ENCODE measurements at places on chromosomes 12 and 14.
A peak's percentile ranks its signal among the peaks of the same experiment; 100 is the strongest.

DNA sequence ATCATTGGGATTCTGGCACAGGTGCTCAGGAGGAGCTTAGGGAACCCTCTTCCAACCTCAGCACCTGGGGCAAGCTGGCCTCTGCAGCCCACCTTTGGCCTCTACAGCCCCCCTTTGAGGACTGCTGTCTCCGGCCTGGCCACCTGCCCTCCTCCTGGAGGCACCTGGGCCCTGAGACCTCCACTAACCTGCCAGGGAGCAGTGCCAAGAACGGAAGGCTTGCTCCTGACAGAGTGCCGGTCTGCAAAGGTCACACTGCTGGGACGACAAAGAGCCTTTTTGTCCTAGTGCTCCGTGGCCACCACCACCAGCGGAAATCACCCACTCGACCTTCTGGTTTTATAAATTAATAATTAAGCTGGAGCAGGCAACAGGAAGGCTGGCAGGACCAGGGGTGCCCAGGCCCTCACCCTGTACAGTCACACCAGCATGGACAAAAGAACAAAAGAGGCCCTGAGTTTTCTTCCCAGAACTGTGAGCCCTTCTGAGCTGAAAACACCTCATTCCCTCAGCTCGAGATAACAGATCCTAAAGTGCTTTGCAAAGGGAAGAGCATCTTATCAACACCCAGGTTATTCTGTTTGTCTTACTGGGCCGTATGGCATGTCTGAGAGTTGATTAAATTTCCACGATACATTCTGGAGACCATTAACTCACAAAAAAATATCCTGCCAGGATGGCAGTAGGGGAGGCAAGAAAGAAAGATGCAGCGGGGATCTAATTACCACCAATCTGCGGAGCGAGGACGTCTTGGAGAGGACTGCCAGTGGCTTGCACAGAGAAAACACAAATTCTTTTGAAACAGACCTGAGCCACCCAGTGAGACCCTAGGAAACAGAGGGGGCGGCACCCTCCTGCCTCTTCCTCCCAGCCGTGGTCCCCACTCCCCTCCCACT, 8.2 kb downstream of the TESC start:
- DNase-seq: no peak

GRCh38 chr12:13179211-13180074, 17.1 kb upstream of the EMP1 start:
- peak; percentile 95 for DNase-seq

DNA sequence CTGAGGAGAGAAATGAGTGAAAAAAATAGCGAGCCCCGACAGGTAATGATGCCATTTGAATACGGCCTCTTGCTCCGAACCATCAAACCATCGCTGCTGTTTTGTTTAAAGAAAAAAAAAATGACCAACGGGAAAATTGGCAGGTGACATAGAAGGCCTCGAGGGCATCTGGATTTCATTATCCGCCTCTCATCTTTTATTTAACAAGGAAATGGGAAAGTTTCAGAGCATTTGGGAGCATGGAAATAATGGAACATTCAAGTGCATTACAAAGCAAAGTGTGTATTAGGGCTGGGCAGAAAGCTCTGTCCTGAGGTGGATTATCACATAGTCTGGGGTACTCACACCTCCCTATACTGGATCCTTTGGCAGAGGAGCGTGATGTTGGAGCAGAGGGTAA, 258.7 kb downstream of the KSR2 start:
- DNase-seq: no peak

DNA sequence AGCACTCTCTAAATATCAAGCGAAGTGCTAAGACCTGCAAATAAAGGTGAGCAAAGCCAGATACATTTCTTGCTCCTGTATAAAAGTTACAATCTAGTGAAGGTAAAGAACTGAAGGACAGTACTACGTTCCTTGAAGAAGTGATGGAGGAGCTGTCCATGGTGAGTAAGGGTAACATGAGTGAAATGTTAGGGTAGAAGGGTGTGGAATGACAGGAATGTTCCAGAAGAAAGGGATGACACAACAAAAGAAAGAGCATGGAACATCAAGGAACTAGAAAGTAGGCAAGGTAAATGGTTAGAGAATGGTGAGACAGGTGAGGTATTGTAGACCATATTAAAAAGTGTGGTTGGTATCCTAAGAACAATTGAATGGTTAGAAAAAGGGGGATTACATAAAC, 272.4 kb downstream of the ACSS3 start:
- DNase-seq: no peak

GRCh38 chr12:47820631-47821345, 1.1 kb upstream of the HDAC7 start:
- DNase-seq: peak; percentile 92

DNA sequence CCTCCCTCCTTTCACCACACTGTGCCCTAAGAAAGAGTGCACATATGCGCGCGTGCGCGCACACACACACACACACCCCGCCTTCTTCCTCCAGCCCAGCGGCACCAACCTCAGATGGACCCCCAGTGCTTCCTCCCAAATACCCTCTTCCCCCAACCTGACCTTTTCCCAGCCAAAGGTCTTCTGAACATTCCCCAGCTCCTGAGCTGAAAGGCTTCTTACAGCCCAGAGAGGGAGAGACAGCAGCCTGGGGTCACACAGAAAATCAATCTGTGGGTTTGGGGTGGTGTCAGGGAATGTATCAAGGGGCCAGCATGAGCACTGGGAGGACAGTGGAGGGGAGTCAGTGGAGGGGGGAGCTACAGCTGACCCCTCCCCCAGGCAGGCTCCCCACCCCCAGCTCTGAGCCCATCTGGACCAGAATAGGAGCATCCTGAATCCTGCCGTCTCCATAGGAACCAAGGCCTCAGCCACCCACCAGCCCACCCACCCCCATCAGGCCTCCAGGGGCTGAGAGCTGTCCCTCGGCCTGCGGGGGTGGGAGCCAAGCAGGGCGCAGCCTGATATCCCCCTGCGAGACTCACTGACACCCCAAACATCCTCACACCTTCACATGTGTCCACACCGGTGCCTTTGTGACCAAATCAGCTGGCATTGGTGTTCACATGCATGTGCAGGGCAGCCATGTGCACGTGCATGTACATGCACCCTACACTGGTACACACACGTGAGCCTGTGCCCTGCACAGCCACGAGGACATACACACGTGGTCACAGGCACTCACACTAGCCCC, 5.7 kb downstream of the RASAL1 start:
- no peak for DNase-seq

DNA sequence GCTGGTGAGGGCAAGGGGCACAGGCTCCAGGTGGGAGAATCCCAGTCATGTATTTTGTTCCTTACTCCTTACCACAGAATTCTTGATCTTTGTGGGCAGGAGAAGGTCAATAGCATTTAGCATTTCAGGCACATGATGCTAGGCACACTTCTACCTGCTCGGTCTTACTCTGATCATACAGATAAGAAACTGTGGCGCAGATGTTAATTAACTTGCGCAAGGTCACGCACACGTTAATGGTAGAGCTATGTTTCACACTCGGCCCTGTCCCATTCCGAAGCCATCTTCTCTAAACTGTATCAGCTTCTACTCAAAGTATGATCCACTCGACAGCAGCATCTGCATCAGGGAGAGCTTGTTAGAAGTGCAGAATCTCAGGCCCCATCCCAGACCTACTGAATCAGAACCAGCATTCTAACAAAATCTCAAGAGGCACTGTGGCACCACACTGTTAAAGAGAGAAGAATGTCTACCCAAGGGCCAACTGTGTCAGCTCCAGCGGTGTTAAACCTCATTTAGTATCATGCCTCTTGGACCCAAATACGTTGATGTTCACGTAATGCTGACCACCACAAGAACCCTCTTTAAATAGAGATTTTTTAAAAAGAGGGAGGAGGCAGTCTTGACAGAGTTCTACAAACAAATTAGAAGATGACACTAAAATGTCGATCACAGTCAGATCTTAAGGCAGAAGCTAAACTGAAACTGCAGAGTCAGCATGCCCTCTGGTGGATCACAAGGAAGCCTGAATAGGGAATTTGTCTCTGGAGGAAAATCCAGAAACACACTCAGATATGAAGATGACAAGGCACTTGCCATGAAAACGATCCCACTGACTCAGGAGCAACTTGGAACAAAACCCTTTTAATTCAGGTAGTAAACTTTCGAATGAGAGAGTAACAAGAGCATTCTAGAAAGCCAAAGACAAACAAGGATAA, 7.3 kb downstream of the STXBP6 start:
- DNase-seq: peak; percentile 46

GRCh38 chr12:79344855-79345847, 345.6 kb downstream of the PAWR start:
- peak; percentile 41 for DNase-seq

- no peak for DNase-seq
Observed at GRCh38 chr12:27871946-27872345, 91.9 kb upstream of the MANSC4 start.

DNA sequence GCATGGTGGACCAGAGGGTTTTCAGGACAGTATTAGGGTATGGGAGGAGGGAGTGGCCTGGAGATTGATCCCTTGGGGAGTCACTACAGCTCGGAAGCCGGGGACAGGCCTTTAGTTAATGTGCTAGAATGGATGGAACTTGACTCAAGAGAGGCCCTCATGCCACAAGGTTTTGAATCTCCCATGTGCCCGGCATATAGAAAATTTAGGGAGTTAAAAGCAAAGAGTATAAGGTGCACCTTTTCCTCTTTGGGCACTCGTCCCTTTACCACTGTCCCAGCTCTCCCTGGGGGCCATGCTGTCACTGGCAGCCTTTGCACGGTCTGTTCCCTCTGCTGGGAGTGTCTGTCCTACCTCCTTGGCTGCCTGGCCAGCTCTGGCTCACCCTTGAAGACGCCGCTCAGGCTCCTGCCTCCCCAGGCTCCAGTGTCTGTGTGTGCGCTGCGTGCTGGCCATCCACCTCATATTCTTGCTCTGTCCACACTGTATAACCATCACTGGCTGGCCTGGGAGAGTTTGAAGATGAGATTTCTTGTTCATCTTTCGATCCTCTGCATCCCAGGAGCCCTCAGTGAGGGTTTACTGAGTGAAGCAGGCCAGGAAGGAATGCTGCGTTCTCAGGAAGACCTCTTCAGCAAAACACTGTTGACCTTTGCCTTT, 161.3 kb downstream of the ZFP36L1 start:
- no peak for DNase-seq

DNA sequence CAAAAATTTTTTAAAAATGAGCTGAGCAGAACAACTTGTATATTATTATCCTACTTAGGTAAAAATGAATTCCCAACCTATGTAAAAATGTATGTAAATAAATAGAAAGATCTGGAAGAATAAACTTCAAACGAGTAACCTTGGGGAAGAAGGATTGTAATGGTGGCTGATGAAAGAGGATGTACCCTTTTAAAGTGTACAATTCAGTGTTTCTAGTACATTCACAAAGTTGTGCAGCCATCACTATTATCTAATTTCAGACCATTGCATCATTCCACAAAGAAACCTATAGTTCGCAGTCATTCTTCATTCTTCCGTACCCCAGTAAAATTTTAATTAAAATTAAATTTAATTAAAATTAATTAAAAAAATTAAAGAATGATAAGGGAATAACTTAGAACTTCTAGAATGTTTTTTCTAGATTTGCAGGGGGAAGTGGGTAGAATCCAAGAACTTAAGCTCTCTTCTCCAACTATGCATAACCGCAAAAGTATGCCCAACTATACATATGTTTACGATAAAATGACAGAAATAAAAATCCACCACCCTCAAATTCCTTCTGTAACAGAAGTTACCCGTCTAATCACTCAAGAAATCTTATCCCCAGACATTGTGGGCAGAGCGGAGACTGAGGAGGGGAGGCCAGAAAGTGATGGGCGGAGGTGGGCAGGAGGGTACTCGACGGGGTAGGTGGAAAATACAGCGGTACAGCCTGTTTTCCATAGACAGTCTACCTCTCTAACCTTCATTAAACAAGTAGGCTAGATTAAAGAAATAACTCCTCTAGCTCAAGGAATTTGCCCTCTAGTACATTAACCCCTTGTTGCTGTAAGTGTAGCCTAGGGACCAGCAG, 921 bp downstream of the DEPDC4 start:
- DNase-seq: no peak

- DNase-seq: no peak
Observed at GRCh38 chr12:8870586-8870985, 43.7 kb upstream of the PHC1 start.

GRCh38 chr14:54577494-54577893, 10.6 kb downstream of the SAMD4A start:
- no peak for DNase-seq

Measured in urothelium cell line (cell line).